ENCODE measurements at places on chromosomes 5 and 9.

DNA sequence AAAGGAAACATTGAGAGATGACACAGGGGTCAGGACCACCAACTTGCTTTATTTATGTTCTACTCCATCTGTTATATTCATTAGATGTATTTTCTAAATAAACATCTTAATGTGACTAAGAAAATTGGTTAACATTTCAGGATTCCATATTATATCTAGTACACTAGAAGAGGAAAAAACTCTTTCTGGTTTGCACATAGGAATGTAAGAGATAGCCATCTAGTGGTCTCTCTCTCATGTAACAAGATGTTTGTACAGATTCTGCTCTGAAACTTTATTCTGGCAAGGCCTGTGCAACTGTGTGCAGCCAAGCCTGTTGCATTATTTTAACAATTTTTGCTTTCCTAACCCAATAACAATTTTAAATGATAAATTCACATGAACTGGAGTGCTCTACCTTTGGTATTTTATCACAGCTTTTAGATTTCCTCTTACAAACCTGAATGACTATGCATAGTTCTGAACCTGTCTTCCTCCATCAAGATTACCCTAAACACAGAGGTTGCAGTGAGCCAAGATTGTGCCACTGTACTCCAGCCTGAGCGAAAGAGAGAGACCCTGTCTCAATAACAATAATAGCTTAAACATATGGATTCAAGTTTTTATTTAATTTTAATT, 148.2 kb downstream of the GIN1 start:
- peak; percentile 23 for DNase-seq

DNA sequence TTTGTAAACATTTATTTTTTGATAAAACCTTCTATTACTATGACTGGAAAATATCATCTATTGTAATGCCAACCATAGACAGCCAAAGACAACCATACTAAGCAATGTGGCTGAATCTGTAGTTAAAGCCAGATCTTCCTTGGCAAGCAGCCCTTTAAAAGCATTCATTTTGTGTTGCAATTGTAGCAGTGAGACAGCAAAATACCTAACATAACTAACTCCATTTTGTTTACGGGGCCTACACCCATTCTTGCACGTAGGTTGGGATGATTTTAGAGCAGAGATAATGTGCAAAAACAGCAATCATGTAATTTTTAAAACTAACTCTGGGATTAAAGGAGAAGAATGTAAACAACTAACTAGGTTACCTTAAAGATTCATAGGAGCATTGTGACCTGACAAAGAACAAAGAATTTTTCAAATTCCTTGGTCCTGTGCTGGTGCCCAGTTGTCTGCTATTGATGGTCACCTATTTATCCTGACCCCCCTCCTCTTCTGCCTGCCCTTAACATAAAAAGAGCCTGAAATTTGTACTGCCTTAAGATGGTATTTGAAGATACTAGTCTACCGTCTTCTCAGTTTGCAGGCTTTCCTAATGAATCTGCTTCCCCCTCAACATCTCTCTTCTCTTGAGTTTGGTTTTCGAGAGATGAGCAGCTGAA, 10.6 kb downstream of the IFNA1 start:
- no peak for DNase-seq

- no peak for DNase-seq
Measured at GRCh38 chr9:34337403-34337802, 8.0 kb downstream of the NUDT2 start.

DNA sequence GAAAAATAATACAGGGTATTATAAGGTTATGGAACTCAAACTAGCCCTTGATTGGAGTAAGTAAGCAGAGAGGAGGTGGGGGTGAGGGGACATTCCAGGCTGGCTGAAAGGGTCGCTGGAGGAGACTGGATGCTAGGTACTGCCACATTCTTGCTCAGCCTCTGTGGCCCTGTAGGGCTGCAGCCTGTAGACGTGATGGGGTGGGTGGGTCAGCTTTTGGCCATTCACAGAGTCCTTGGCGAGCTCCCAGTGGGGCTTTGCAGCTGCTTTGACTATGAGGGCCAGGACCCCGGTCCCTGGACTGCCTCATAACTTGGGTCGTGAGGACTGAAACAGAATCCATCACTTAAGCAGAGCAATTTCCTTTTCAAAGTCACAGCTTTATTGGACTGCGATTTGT, 4.2 kb upstream of the GDNF start:
- no peak for DNase-seq

All from kidney glomerular epithelial cell (primary cell).